ENCODE measurements at places on chromosomes 2 and 18. TPM values are rescaled to one million over a fixed set of nuclear protein-coding genes. Genes with fewer than 3 reads are reported as not detected.

SPDYA gene
- polyA plus RNA-seq: 0.22 TPM

SALL3 gene
- polyA plus RNA-seq: 0.24 TPM

UGT1A8 gene
- not detected for polyA plus RNA-seq

DSG1 gene
- polyA plus RNA-seq: not detected

SOWAHC gene
- polyA plus RNA-seq: 5.8 TPM

CELF4 gene
- polyA plus RNA-seq: 206 TPM

TIA1 gene
- polyA plus RNA-seq: 1,297 TPM

TUBB8B gene
- polyA plus RNA-seq: not detected

CFAP221 gene
- 8.4 TPM for polyA plus RNA-seq

DTNA gene
- 53.9 TPM for polyA plus RNA-seq

CCDC178 gene
- polyA plus RNA-seq: not detected

MTERF4 gene
- polyA plus RNA-seq: 164 TPM

PROM2 gene
- 2.2 TPM for polyA plus RNA-seq

HMSD gene
- not detected for polyA plus RNA-seq

C1GALT1C1L gene
- not detected for polyA plus RNA-seq

Data from neural cell (in vitro differentiated cells).